ENCODE measurements at places on chromosomes 5 and 9. TPM values are rescaled to one million over a fixed set of nuclear protein-coding genes. Genes with fewer than 3 reads are reported as not detected.

DNA sequence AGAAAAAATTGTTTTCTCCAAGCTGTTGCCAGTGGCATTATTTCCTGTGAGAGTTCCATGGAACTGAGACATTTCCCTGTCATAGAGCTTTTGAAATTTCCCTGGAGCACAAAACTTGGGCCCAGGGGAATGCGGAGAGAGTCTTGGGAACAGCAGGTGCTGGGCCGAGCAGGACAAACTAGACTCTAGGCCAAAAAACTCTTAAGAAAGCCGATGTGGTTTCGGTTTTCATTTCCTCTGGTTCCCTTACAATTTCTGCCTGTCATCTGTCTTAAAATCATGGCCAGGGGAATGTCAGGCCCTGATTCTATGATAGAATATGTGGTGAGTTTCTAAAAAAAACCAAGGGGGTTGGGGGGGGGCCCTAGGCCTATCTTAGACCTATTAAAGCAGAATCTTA, 4.6 kb downstream of the SLC35A4 start:
- DNase-seq: peak; percentile 30

Gene SERF1A
- 16.7 TPM for total RNA-seq

- no peak for DNase-seq
These were observed 247.1 kb upstream of the CCNG1 start for GRCh38 chr5:163190283-163190682.

DNA sequence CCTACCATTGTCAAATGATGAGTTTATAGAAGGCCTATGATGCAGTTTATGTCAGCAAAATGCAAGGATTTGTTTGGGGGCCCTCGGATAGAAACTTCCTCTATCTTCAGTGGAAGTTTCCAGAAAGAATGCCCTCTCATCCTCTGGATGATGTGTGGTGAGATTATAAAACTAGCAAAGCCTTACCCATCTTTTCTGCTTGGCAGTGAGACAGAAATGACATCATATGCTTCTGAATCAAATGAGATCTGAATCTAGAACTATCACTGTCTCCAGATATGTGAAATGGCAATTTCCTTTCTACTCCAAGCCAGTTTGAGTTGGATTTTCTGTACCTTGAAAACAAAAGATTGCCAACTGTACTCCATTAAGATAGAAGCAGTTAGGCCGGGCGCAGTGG, 60.4 kb upstream of the CKMT2 start:
- no peak for DNase-seq

DNA sequence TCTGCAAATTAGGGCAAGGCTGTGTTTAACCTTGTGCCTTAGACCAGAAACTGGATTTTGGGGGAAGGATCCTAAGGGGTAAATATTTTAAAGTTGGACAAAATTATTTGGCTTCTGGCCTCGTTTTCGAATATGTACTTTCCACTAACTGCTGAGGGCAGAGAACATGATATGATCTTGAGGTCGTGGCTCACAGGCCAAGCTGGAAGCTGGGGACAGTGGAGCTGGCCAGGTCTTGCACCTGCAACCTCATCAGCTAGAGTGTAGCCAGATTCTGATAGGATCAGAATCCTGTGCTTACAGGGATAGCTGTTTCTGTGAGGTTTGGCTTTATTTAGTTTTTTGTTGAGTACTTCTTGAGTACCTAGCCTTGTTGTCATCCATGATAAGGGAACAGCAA, 24.9 kb downstream of the MAN2A1 start:
- DNase-seq: no peak

Gene SVEP1
- 2.8 TPM for total RNA-seq

Gene UBE2QL1
- total RNA-seq: not detected

GRCh38 chr5:42005561-42006153, 80.6 kb downstream of the FBXO4 start:
- DNase-seq: no peak

GRCh38 chr9:123081824-123082223, 48.4 kb downstream of the GPR21 start:
- DNase-seq: no peak

Gene ZBED3
- total RNA-seq: 18.0 TPM

Gene TMEM141
- total RNA-seq: 29.2 TPM

DNA sequence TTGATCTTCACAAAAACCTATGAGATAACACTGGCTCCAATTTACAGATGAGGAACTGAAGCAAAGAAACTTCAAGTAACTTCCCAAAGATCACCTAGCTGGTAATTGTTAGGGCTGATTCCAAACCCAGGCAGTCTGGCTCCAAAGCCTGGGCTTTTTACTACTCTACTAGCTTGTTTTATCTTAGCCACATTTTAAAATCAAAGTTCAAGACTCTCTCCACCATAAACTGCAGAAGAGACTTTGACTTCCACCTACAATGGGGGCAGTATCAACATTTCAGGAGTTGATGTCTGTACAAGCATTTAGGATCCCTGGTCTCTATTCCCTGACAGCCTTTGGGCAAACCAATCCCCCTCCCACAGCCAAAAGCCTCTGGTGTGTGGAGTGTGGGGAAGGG, 33.8 kb downstream of the LHFPL2 start:
- no peak for DNase-seq

Gene KCNV2
- total RNA-seq: not detected

DNA sequence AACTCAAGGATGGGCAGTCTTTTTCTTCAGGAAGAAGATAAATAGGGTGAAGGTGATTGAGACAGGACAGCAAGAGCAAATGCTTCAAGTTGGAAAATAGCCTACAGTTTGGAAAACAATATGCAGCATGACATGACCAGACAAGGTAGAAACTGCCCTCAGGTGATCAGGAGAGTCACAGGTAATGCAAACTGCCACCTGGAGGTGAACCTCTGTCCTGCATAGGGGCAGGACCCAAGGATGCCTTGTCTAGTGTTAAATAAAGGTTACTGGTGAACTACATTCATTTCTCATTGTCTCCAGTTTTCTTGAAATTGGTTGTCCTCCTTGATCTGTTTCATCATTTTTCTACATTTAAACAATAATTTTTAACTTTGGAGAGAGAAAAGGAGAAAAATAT, 232.1 kb downstream of the SEMA5A start:
- DNase-seq: no peak

Gene ANKRD34B
- total RNA-seq: not detected

DNA sequence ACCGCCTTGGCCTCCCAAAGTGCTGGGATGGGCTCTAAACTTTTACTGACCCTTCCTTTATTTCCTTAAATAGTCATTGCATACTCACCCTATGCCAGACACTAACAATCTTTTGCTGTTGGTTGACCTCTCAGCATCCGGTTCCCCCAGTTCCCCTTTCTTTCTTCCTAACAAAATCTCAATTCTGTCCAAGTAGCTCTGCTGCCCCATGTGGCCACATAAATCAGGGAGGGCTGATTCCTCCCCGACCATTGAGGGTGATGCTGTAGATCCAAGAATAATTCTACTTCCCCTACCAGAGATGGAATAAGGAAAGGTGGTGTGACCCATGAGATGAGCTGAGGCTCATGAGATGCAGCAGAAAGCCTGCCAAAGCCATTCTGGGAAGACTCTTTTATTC, 315.3 kb upstream of the MSX2 start:
- DNase-seq: no peak

Gene NUTM2F
- not detected for total RNA-seq

DNA sequence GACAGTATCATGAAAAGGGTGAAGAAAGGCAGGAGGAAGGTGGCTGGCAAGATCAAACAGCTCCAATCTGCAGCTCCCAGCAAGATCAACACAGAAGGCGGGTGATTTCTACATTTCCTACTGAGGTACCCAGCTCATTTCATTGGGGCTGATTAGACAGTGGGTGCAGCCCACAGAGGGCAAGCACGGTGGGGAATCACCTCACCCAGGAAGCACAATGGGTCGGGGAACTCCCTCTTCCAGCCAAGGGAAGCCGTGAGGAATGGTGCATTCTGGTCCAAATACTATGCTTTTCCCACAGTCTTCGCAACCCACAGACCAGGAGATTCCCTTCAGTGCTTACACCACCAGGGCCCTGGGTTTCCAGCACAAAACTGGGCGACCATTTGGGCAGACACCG, 66.8 kb downstream of the CAMSAP1 start:
- no peak for DNase-seq

GRCh38 chr9:30628915-30629567, 1755.4 kb upstream of the ACO1 start:
- DNase-seq: no peak

DNA sequence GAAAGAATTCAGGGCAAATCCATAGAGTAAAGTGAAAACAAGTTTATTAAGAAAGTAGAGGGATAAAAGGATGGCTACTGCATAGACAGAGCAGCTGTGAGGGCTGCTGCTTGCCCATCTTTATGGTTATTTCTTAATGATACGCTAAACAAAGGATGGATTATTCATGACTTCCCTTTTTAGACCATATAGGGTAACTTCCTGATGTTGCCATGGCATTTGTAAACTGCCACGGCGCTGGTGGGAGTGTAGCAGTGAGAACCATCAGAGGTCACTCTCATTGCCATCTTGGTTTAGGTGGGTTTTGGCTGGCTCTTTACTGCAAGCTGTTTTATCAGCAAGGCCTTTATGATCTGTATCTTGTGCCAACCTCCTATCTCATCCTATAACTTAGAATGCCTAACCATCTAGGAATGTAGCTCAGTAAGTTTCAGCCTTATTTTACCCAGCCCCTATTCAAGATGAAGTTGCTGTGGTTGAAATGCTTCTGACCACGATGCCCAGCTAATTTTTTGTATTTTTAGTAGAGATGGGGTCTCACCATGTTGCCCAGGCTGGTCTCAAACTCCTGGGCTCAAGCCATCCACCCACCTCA, 42.1 kb downstream of the RFK start:
- DNase-seq: no peak

DNA sequence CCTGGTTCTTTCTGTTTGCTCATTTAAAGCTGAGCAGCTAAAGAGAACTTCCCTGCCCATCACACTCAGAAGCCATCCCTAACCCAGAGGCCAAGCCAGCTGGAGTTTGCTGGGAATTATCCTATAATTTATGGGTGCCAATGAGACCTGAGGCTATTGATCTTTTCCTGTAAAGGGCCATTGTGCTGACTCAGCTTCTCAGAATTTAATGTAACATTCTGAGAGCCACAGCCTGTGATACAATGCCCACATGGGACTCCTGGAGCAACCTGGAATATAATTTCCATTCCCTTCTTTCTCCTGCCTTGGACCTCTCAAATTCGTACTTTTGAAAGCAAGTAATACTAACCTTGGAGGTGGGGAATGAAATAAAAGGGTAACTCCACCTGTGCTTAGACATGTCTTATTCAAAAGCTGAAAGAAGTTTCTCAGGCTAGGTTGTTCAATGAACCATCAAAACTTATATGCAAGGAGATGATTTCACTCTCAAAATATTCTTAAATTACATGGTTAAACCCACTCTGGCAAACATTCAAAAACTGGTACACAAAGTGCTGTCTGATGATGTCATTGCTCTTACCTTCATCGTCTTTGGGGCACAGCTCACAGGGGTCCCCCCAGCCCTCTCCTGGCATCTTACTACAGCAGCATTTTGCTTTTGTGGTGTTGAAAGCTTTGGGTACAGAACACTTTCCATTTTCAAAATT, 206.7 kb downstream of the SLC12A2 start:
- DNase-seq: no peak

DNA sequence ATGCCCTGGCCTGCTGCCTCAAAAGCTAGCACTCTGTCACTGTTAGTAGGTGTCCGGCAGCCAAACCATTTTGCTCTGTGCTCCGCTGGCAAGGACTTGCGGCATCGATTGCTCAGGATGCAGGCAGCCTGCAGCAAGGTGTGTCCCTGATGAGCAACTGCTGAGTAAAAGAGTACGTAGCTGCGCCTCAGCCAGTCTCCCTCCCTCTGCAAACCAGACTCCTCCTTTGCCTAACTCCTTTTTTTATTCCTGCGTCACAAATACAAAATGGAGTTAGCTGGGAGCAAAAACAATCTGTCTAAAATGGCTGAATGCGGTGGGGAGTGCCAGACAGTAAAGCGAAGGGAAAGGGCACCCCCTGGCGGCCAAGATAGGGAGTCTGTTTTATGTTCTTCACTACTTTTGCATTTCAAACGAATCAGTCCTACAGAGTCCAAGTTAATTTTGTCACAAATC, 61.1 kb downstream of the DIAPH1 start:
- DNase-seq: peak; percentile 93

- no peak for DNase-seq
These were observed 294.3 kb downstream of the TLE1 start for GRCh38 chr9:81394881-81395675.

Gene HEMGN
- not detected for total RNA-seq

DNA sequence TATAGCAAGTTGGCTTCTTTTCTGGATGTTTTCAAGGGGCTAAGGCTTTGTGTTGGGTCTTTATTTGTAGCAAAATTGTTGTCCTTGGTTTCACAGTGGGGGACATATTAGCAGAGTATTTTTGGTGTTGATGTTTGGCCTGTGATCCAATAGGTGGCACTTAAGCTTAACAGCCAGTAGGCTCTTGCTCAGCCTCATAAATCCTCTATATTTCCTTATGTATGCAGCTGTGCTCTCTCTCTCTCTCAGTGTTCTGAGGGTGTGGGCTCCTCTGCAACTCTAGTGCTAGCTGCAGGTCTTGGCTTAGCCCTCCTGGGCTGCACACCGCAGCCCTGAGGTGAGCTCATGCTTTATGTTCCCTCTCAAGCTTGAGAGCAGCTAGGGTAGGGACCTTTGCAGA, 195.0 kb upstream of the GHR start:
- no peak for DNase-seq

All from osteocyte (in vitro differentiated cells).